ENCODE measurements at places on chromosomes 16 and 17.

GRCh38 chr17:80762076-80762475 is 217.4 kb downstream of the RPTOR start:
- no peak for DNase-seq

GRCh38 chr16:75189638-75190245 is 17.2 kb downstream of the CTRB2 start:
- DNase-seq: no peak

- DNase-seq: no peak
Observed at GRCh38 chr16:74201576-74201975, 95.0 kb upstream of the PSMD7 start.

DNA sequence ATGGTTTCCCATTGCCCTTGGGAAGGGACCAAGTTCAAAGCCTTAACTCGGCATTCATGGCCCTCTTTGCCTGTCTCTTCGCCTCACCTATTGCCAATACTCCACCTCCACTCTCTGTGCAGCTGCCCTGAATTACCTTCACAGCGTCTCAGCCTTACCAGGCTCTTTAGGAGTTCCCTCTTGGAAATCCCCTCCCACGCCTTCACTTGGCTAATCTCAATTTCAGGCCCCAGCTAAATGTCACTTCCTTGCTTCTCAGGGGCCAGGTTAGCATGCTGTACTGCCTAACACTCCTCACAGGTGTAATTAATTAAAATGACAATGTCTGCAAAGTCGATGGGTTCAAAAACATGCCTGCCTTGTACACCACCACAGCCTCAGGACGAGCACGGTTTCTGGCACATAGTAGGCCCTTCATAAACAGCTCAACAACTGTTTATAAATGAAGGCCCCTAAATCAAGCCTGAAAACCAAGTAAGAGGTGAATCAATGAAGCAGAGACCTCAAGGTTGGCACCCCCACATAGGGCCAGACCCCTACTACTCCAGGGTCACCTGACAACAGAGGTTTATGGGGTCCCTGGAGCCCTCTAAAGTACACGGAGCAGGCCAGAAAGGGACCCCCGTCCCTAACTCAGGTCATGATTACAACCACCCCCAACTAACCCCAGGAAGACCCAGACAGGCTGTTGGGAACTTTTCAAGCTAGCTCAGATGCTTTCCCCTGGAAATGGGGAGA is 11.2 kb upstream of the EEF2K start:
- DNase-seq: no peak

GRCh38 chr17:80284631-80285030 is 24.0 kb downstream of the RNF213 start:
- DNase-seq: peak; percentile 37

DNA sequence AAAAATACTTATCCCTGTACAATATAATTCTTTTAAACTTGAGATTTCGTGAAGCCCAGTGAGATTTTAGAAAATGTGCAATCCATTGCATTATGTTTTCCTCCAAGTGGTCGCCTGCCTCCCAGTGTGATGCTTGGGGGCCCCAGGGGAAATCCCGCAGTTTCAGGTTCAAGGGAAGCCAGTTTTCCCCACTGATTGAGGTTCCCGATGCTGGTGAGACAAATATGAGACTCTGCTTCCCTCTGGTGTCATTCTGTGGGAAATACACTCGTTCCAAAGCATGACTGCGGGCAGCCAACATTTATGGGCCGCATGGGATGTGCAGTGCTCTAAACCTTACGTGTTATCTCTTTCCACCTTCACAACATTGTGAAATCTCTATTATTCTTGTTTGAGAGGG is 200.8 kb downstream of the PRKCB start:
- no peak for DNase-seq

DNA sequence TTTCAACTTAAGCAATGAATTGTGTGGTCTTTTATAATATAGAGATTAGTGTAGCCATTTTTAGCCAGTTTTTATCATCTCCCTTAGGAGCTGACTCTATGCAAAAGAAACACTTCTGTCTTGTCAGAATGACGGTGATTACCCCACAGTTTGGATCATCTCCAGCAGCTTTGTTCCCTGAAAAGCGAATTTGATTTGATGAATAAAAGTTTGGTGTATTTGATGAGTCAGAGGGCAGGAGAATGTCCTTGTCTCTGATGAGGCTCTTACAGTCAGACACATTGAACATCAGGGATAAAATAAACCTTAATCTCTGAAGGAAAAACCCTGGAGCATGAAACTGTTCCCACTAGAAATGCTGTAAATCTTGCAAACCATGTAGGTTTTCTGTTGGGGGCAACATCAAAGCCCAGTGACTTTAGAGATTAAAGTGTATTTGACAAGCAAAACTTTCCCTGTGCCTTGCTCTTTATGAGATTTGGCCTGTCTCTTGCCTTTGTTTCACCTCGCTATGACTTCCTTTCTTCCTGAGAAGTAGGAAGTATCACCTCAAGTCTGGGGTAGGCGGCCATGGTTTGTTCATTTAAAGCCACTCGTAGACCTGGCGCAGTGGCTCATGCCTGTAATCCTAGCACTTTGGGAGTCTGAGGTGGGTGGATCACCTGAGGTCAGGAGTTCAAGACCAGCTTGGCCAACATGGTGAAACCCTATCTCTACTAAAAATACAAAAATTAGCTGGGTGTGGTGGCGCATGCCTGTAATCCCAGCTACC is 209.3 kb downstream of the FTO start:
- peak; percentile 27 for DNase-seq

- no peak for DNase-seq
Observed at GRCh38 chr17:63550817-63551639, 751 bp downstream of the DCAF7 start.

GRCh38 chr16:4409081-4409932 is 7.1 kb downstream of the CORO7 start:
- DNase-seq: no peak

- no peak for DNase-seq
Observed at GRCh38 chr16:50525716-50526115, 22.5 kb upstream of the NKD1 start.

- no peak for DNase-seq
Observed at GRCh38 chr16:88669980-88670379, 7.1 kb upstream of the MVD start.

- DNase-seq: no peak
Observed at GRCh38 chr17:80516171-80516932, 28.3 kb upstream of the RPTOR start.

DNA sequence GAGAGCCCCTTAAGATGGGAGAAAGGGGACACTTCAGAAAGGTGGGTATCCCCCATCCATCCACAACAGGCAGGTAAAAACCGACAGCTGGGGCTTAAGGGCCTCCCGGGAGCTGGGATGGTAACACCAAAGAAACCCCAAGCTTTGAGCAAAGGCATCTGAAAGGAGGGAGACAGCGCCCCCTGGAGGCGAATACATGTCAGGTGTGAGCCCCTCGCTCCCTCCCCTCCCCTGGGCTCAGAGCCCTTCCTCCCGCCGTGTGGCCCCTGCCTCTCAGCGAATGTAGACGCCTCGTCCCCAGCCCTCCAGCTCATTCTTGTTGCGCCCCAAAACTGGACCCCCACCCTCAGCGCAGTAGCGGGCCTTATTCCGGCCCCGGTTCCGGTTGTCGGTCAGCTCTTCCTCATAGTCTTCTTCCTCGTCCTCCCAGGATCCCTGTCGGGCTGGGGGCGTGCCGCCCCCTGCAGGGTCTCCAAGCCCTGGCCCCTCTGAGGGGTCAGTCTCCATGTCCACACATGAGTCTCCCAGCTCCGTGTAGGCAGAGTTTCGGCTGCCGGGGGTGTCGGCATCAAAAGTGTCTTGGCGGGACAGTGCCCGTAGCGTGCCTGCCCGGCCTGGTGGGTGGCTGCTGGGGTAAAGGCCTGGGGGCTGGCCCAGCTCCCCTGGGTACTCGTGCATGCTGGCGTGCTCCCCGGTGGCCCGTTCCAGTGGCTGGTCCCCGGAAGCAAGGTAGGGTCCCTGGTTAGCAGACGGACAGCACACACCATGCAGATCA is 9.1 kb upstream of the ARL5C start:
- peak; percentile 76 for DNase-seq

- no peak for DNase-seq
Observed at GRCh38 chr17:46814446-46814845, 4.0 kb downstream of the WNT3 start.

DNA sequence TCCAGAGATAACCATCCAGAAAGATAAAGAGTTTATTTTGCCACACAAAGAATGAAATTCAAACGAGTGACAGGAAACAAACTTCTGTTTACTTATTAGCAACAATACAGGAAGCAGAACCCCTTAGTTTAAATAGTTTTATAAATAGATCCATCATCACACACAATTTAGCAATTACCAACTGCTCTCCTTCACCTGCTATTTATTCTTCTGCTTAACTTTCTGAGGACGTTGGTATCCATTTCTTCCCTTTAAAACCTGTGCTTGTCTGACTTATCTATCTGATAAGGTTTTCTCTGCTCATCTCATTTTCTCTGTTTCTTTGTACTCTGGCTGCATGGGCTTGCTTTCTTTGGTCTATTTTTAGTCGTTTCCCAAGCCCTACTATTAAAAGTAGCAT is 4.3 kb upstream of the ADAMTS18 start:
- DNase-seq: no peak

- DNase-seq: no peak
Observed at GRCh38 chr16:66859397-66860068, 15.3 kb downstream of the CA7 start.

DNA sequence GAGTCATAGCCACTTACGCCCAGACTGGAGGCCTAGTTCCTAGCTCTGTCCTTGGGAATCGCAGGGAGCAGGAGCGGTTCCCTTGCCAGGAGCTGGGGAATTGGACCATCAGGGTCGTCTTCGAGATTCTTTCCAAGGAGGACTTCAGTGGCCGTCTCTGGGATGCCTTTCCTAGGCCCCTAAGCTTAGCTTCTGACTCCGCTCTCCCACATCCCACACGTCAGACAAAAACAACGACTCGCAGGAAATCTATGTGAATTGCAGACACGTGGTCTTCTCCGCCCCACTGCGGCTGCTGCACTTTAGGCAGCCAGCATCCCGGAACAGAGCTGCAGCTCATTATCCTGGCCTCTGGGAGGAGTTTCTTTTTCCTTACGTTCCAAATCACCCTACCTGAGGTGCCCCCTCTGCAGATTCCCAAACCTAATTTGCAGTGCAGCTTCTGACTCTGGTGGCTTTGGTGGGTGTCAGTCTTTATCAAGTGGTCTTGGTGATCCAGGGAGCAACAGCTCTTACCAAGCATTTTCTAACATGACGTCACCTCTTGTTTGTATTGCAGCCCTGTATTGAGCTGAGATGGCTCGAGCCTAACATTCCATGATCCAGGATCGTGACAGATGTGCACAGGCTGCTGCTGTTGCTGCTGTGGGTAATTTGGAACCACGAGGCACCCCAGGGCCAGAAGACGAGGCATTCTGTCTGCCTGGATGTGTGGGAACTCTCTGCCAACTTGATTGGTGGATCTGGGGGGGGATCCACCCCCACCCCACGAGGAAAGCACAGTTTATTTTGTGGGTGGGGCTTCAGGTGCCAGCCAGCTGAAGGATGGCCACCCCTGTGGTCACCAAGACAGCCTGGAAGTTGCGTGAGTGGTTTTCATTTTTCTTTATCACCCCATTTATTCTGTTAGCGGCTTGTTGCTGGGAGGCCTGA is 1.1 kb downstream of the KATNB1 start:
- peak; percentile 39 for DNase-seq

GRCh38 chr17:8896087-8896486 is 28.6 kb upstream of the PIK3R6 start:
- DNase-seq: no peak

GRCh38 chr17:10623737-10624338 is 33.3 kb downstream of the MYH3 start:
- DNase-seq: no peak

- DNase-seq: no peak
Observed at GRCh38 chr17:55448681-55449080, 27.0 kb upstream of the MMD start.

GRCh38 chr17:50255766-50256635 is 18.3 kb upstream of the TMEM92 start:
- DNase-seq: no peak

GRCh38 chr17:58320570-58321323 is 7.8 kb downstream of the TSPOAP1 start:
- DNase-seq: no peak

DNA sequence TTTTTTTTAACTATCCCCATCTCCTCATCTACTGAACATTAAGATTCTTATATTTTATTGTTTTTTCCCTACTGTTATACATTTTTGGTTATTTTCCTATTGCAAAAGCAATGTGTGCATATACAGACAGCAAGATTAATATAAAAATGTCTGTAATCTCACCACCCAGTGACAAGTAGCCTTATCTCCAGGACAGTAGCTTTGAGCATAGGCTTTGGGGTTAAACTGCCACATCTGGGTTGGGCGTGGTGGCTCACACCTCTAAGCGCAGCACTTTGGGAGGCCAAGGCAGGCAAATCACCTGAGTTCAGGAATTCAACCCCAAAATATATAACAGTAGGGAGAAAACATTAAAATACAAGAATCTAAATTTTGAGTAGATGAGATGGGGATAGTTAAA is 27.4 kb upstream of the SSTR2 start:
- DNase-seq: no peak

GRCh38 chr17:59160157-59161025 is 4.8 kb downstream of the PRR11 start:
- DNase-seq: no peak

DNA sequence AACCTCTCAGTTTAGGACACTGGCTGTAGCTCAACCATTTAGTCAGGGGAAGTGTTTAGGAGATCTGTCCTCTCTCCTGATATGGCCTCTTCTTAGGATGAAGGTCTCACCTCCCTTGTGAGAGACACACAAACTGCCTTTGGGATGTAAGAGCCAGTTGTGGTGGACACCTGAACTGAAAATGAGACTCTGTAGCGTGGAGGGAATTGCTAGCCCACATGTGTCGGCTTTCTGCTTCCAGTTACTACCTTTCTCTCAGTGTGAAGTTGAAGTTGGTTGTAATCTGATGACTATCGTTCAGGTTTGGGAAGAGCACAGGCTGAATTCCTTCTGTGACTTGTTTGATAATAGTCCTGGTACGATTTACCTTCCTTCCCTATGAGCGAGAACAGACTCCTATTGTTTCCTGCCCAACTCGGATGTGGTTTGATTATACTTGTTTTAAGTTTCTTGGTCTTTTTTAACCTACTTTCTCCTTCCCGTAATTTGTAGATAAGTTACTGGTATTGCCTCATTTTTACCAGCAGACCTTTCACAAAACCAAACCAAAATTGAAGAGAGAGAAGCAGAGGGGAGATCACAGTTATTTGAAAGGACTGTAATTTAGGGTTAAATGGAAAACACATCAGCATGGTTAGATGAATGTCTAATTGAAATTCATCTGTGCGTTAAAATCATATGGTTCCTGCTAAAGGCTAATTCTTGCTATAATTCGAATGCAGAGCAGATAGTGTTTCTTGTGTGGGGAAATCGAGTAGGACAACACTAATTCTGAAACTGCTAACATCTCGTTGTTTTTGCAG is 43.2 kb downstream of the CLEC16A start:
- DNase-seq: no peak

DNA sequence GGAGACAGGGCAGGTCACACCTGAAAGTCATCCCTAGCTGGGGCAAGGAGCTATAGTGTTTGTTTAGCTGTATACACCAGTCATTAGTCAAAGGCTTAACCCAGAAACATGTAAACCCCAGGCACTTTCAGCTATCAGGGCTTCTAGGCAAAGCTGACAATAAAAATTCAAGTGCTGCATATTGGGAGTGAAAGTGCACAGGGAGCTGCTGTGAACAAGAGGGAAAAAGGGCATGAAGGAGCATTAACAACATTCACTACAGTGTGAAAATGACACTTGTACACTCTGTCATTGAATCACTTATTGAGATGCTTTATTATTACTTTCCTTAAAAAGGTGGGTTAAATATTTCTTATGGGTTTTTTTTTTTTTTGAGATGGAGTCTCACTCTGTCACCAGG is 92.8 kb downstream of the HS3ST3B1 start:
- DNase-seq: no peak

- no peak for DNase-seq
Observed at GRCh38 chr16:51163894-51164566, 13.0 kb upstream of the SALL1 start.

Measured in stimulated activated CD4-positive, alpha-beta T cell treated with anti-CD3 and anti-CD28 coated beads, Interleukin-1b, Interleukin-23, amount 100 ng/mL, for 48 hours (primary cell).